ENCODE measurements at places on chromosomes 3 and 15.

DNA sequence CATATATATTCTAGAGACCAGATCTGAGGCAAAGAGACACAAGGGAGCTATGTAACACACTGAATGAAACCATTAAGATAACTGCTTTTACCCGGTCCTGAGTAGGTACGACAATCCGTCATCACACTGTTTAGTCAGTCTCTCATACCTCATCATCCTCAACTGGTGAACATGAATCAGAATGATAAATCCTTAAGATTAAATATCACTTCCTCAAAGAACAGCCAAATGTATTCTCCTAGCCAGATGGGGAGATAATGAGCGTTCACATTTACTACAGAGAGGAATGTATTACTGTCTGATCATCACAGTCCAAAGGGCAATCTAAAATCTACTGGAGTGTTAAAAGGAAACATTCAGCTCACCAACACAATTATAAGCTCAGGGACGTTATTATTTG lies 319.4 kb upstream of the STAC start:
- peak; percentile 68 for DNase-seq

- DNase-seq = no peak
These were observed 607.9 kb upstream of the KCNMB2 start for GRCh38 chr3:177928172-177928873.

DNA sequence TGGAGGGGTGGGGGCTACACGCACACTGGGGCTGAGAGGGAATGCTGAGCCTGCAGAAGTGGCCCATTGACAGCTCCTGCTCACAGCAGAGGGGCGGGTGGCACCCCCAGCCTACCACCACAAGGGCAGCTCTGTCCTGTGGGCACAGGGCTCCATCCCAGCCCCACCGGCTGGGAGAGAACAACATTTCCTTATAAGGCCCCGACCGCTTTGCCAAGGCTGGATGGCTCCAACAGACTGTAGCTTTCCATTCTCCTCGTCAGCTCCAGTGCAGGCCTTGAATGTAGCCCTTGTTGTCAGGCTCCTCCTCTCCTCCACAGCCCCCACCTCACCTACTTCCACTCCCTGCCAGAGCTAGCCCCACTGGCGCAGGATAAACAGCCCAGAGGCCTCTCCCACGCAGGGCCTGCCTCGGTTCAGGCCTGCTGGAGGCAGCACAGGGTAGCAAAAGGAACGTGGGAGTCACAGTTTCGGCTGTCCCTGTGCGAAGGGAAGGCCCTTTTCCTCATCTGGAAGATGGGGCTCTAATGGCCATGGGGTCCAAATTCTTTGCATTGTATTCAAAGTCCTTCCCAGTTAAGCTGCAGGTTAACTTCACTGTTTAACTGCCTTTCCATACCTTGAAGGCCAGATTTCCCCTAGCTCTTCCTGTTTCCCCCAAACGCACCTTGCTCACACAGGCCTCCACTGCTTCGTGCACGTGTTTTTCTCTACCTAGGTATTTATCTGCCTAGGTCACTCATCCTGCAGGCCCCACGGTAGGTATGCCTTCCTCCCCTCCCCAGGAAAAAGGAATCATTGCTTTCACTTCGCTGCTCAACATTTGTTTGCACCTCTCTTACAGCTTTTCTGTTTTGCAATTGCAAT lies 101.6 kb upstream of the LPP start:
- no peak for DNase-seq

DNA sequence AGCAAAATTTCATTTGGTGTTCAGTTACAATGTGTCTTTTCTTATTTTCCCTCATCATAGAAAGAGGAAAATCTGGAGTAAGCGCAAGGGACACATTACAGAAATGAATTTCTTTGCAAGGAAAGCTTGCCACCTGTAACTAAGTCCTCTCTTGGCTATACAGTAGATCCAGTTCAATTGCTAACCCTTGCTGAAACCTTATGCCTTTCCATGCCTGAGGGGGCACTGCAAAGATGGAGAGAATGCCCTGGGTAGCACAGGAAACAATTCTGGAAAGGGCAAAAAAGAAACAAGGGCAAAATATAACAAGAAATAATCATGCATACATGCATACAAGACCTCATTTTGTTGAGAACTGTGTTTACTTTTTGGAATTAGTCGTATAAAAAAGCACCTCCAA lies 4.3 kb downstream of the CADM2 start:
- DNase-seq = no peak

All from NCI-H1092 treated with DMSO at 0.1 percent for 48 hours (cell line).